ENCODE measurements at places on chromosomes 3 and 15.

GRCh38 chr3:127856801-127857200, 34.5 kb upstream of the MGLL start:
- no peak for DNase-seq

DNA sequence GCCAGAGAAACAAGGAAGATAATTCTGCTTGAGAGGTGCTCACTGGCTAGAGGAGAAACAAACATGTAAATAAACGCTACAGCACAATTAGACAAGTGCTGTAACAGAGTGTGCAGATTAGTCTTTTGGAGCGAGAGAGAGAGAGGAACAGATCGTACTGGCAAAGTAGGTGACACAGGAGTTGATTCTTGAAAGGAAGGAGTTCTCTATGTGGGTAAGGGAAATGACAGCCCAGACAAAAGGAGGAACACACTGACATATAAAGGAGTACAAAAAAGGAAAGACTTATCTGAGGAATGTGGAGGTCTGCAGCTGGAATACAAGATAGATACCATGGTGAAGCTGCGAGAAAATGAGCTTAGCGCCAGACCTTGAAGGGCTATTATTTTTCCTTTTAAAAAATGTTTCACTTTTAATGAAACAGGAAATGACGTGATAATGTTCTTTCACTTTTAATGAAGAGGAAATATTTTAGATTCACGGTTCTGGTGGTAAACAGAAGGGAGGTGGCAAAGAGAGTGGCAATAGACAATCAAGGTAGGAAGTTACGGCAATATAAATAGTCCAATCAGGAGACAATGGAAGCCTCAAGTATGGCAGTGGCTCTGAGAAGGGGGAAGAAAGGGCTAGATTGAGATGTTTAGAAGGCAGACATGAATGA, 202.9 kb downstream of the VPS13C start:
- no peak for DNase-seq

DNA sequence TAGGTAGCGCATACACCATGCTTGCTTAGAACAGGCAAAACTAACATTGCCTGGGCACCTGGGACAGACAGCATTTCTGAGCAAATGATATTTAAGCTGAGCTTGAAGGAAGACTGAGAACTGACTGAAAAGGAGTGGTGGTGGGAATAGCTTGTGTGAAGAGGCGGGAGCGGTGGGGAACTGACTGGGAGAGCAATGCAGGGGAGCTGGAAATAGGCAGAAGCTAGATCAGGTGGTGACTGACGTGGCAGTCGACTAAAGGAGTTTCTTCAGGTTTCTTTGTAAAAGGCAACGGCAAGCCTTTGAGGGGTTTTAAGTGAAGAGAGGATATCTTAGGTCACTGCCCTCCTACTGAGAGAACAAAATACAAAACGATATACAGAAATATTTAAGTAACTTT, 61.8 kb downstream of the NEO1 start:
- no peak for DNase-seq

DNA sequence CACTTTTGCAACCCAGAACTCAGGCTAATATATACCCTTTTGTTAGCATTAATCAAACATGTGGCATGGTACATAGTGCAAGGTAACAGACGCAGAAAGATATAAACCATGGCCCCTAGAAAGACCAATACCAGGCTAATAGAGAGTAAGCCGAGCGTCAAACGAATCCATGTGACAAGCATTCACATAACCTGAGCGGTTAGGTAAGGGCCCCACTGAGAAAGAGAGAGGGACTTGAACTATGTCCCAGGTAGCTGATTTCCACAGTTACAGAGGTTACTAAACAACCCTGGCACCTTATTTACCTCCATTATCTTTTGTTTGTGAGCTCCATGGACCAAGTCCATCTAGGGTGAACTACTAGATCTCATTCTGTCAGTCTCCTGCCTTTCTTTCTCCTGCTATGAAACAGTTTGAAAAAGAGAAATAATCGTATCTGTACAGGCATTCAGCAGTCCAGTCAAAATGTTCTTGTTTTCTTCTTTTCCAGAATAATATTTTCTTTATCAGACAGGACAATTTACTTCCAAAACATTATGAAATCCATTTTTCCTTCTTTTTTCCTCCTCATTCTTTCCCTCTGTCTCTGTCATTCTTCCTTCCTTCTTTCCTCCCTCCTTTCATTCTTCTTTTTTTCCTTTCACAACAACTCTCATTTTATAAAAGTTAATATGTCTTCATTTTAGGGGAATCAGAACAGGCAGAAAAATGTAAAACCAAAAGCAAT, 30.5 kb upstream of the TNFSF10 start:
- DNase-seq = no peak

- no peak for DNase-seq
These were observed 42.0 kb upstream of the SKOR1 start for GRCh38 chr15:67783303-67783702.

GRCh38 chr3:134898181-134898754, 103.2 kb downstream of the EPHB1 start:
- DNase-seq = no peak

GRCh38 chr3:155619118-155619915, 125.6 kb downstream of the PLCH1 start:
- DNase-seq = no peak

GRCh38 chr15:61033940-61034677, 195.0 kb downstream of the RORA start:
- DNase-seq = no peak

GRCh38 chr15:76084256-76084655, 24.5 kb downstream of the TMEM266 start:
- DNase-seq = no peak

DNA sequence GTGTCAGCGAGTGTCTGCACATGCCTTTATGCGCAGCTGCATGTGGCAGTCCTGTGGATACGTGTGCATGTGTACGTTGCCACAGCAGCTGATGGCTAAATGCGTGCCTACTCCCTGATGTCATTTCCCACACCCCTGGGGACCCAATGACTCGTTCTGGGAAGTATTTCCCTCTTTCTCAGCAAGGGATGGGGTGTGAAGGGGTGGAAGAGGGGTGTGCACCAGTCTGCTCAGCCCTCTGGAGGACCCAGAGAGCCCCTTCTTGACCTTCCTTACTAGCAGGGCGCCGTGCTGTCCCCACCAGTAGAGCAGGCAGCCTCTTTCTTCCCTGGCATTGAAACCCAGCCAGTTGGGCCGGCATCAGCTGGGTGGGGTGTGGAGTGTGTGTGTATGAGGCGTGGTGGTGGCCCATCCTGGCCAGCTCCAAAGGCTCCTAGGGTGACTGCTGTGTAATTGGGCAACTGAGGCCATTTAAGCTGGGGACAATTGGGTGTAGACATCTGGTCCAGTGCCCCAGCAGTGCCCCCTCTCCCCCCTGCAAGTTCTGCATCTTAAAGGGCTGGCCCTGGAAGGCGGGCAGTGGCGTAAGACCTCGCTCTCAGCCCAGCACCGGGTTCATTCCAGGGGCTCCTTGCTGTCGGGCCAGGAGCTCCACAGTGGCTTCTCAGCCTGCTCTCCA, 19.2 kb downstream of the SNX33 start:
- DNase-seq = no peak

DNA sequence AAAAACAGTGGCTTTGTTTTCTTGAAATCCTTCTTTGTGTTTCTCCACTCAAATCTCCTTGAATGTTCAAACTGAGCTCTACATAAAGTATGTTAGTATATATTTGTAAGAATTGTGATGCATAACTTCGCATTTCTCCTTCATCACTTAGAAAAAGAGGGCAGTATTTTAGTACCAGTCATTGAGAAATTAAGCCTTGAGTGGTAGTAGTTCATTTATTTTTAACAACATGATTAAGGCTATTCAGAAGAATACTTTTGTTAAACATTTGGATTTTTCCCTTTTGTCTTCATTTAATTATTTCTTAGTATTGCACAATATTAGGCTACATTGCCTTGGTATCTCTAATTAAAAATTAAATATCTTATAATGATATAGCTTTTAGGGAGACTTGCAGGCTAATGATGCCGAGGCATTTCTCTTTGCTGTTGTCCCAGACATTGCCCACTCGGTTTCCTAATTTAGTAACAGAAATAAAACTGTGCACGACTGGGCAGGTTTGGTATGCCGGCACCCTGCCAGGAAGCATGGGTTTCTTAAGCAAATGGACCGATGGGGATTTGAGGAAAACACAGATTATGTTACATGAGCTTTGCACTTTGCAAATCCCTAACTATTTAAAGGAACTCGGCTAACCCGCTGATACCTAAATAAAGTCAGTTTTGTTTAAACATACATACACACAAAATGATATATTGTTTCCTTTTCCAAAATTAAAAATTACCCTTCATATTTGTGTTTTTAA, 54.7 kb downstream of the LRRC28 start:
- no peak for DNase-seq

- no peak for DNase-seq
These were observed 216.1 kb downstream of the SHQ1 start for GRCh38 chr3:72632129-72632528.

DNA sequence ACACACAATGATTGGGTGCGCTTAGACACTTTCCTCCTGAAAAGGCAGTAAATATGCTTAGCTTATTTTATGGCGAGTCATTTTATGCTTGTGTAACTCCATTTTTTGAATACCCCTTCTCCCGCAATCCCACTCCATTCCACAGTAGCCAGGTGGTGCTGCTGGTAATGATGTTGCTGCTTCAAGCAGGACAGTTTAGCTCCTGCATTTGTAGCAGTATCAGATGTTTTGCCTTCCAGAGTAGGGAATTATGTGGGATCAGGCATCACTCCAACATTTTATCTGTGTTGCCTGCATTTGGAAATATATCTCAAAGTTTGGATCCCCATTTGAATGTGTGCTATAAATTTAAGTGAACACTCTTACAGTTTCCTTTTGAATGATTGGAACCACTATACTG, 302.1 kb upstream of the SGO1 start:
- DNase-seq = no peak

GRCh38 chr15:68888419-68888818, 41.9 kb upstream of the SPESP1 start:
- DNase-seq = no peak

DNA sequence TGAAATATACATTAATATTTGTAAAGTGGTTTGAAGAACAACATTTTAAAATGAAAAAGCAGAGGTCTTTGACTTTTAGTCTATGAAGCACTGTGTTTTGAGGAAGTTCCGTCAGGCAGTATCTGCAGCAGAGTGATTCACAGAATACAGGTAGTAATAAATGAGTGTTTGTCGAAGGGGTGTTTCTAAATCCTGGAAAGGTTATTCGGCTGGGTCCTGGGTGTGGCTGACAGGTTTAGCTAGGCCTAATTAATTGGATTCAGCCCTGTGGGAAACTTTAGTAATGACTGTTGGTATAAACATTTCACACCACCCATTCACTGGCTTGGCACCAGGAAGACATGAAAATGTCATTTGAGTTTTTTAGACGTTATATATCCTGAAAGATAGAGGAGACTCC, 51.3 kb downstream of the TIPARP start:
- no peak for DNase-seq

GRCh38 chr3:15098503-15099363, at the start of gene RBSN:
Gene RBSN (minus strand): TSS chr3:15099148. CDS start chr3:15096120, 3,028 bp downstream.
- DNase-seq = peak; percentile 91

DNA sequence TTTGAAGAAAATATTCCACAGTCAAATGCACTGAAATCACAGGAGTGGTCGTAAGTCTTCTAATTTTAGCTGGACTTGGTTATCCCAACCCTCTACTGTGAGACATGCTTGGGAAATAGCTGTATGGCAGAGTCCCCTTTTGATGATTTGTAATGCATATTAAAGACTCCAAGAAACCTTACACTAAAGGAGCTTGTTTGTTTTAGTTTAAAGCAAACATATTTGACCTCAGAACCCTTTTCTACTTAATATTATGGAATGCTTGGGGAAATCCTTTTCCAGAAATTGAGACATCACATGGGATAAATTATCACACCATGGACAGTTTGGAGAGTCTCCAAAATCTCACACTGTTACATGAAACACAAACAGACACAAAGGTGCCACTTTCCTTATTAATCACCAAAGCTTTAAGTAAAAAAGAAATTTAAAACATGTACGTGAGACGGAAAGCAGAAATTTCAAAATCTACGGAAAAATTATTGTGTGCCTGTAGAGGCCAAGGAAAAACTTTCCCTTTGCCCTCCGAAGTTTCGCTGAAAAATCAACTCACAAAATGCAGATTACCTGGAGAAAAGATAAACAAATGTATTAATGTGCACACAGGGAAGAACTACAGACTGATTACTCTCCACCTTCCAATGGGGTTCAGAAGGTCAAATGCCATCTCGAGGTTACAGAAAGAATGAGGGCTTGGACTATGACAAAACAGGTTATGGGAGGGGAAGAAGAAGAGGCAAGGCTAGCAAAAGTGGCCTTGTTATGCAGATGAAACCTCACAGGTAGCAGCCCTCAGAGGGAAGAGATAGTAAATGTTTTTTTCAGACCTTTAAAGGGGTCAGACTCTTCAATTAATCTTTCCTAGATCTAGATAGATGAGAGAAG, 7.0 kb upstream of the CPB1 start:
- DNase-seq = no peak

DNA sequence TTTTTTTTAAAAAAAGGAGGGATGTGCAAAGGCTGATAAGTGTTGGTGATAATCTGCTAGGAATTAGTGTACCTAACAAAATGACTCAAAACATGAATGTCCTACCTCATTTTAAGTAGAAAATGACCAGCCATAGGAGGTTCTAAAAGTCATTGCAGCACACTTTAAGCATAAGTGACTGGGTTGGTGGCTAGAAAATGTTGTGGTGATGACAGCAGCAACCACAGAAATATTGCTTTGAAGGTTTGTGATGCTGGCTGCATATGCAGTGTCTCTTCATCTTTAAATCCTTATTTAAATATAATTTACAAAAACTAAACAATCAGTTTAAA, 55.2 kb downstream of the CMSS1 start:
- DNase-seq = no peak

- DNase-seq = no peak
These were observed 280.0 kb upstream of the SOX2 start for GRCh38 chr3:181431748-181432147.

DNA sequence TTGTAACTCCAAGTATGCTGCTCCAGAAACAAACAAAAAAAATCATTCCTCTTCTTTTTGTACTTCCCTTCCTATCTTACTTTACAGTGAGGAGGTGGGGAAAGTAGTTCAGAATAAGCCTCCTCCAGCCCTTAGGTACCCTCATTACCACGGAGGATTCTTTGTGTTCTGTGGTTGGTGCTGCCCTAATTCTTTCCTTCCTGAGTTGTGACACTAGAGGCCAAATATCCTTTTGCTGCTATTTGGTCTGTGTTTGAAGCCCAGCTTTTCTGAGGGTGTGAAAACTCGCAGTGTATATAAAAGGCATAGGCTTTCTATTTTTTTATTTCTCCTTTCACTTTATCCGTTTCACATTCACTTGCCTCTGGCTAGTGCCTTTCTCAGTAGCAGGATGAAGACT, 98.2 kb downstream of the HHLA2 start:
- DNase-seq = no peak

GRCh38 chr3:25155652-25156471, 272.2 kb upstream of the RARB start:
- no peak for DNase-seq

DNA sequence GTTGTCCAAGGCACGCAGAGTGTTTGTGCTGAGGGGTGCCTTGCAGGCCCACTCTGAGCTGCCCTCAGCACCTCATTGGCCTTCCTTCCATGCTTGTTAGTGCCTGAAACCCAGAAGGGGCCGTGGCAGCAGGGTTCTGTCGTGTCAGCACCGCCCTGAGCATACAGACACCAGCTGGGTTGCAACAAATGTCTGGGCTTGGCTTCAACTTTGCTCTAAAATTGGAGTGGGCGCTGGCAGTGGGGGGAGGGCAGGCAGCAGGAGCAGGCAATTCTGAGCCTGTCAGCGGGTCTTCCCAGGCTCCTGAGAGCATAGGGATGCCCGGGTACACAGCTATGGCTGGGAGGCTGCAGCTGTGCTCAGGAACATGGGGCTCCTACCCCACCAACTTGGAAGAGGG, 464.3 kb downstream of the EPHA3 start:
- DNase-seq = no peak

All from stimulated activated CD8-positive, alpha-beta memory T cell treated with anti-CD3 and anti-CD28 coated beads, Interleukin-15, amount 100 ng/mL, for 4 hours (primary cell).